Right lobe of liver (tissue), 6 donors: ENCODE measurements at places on chromosomes 13 and 19. TPM values are rescaled to one million over a fixed set of nuclear protein-coding genes. Genes with fewer than 3 reads are reported as not detected.

- no peak for DNase-seq
- H3K27me3 ChIP-seq, result no peaks in the 10 kb centered on the region
- H3K4me3 ChIP-seq, result no peak overlapping the region
- no peaks in the 10 kb centered on the region for H3K36me3 ChIP-seq
These were observed 125.2 kb downstream of the TUBA3C start for GRCh38 chr13:19056355-19056880.

- peaks cover 17% of the 10 kb centered on the region for H3K36me3 ChIP-seq
- no peak overlapping the region for H3K27ac ChIP-seq
- no peak for DNase-seq
- H3K4me1 ChIP-seq, result peaks cover 15% of the 10 kb centered on the region
- no peak overlapping the region for H3K4me3 ChIP-seq
These were observed 33.0 kb downstream of the CRYL1 start for GRCh38 chr13:20492641-20493040.

- no peak for DNase-seq
- no peaks in the 10 kb centered on the region for H3K27me3 ChIP-seq
- H3K4me1 ChIP-seq, result no peaks in the 10 kb centered on the region
- no peak overlapping the region for H3K27ac ChIP-seq
These were observed 295.4 kb downstream of the SLITRK6 start for GRCh38 chr13:85503797-85504196.

DNA sequence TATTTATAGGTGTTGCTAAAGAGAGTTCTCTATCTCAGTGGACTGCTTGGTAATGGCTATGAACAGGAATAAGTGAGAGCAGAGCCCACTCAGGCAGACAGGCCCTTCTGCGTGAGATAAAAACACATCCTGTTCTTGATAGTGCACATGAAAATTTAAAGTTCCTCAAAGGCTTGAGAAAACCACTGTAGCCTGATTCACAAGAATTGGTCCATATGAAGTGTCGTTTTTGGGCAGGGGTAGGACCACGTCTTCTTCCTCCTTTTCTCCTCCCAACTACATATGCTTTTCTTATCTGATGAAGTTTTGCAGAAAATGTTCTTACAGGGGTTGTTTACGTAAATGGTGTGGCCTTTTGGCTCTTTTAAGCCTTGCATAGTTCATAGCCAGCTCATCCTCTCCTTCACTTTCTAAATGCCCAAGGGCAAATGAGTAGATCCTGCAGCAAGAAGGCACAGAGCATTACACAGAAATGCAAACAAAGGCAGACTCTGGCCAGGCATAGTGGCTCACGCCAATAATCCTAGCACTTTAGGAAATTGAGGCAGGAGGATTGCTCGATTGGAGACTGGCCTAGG, 53.8 kb downstream of the RNF6 start:
- no peak overlapping the region for H3K27ac ChIP-seq
- no peaks in the 10 kb centered on the region for H3K4me1 ChIP-seq
- no peaks in the 10 kb centered on the region for H3K27me3 ChIP-seq
- no peak for DNase-seq

DNA sequence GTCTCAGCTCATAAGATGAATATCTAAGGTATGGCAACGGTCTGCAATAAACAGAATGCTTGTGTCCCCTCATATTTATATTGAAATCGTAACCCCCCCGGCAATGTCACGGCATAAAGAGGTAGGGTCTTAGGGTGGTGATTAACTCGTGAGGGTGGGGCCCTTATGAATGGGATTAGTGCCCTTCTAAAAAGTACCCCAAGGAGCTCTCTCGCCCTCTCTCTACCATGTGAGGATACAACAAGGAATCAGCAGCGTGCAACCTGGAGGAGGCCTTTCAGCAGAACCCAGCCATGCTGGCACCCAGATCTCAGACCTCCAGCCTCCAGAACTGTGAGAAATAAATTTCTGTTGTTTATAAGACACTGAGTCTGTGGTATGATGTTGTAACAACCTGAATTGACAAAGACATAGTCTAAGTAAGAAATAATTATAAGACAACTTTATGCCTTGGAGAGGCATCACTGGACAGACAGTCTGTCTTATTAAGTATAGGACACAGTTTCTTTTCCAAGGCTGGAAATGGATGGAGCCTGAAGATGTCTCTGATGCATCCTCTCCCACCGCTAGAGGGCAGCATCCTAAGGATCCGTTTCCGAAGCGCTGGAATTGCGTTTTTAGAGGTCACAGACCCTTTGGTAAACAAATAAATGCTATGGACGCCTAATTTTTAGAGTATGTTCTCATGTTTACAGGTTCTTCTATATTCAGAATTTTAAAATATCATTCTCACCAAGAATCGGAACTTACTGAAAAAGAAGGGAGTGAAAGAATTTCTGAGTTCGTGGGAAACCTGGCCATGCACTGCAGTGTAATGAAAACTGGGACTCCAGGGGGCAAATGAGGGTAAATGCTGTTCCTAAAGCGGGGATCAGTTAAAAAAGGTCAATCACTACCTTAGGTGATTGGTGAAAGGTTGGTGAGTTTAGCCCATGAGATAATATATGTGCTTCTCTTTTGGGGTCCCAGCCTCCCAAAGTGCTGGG, 13.3 kb upstream of the LEUTX start:
- DNase-seq, result no peak
- no peaks in the 10 kb centered on the region for H3K4me1 ChIP-seq
- H3K27me3 ChIP-seq, result no peaks in the 10 kb centered on the region

- H3K4me3 ChIP-seq, result no peak overlapping the region
- H3K27ac ChIP-seq, result no peak overlapping the region
- no peak for DNase-seq
- no peaks in the 10 kb centered on the region for H3K36me3 ChIP-seq
These were observed 5.5 kb upstream of the ACP7 start for GRCh38 chr19:39078436-39079200.

GRCh38 chr13:50794226-50794625, 49.3 kb downstream of the DLEU7 start:
- no peak for DNase-seq
- H3K4me3 ChIP-seq, result no peak overlapping the region
- H3K27ac ChIP-seq, result no peak overlapping the region
- no peaks in the 10 kb centered on the region for H3K36me3 ChIP-seq
- no peaks in the 10 kb centered on the region for H3K27me3 ChIP-seq

DNA sequence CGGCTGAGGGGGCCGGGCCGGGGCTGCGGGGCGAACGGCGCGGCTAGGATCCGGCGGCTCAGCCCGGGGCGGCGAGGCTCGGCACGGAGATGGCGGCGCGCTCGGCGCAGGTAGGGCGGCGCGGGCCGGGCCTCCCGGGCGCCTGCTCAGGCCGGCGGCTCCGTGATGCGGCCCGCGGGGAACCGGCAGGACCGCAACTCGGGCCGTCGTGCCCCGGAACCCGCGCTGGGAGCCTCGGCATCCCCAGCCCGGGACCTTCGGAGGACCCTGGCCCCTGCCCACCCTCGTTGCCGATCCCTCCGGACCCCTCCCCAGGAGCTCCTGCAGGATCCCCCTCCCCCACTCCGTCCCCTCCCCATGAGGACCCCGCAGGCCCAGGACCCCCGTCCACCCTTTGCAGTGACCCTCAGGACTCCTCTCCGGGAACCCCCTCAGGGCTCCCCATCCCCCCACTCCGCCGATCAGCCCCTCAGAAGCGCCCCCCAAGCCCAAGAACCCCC, 304 bp downstream of the EVI5L start:
- no peaks in the 10 kb centered on the region for H3K36me3 ChIP-seq
- H3K27me3 ChIP-seq, result no peaks in the 10 kb centered on the region
- peak; percentile 67 for DNase-seq
- H3K4me1 ChIP-seq, result no peaks in the 10 kb centered on the region
- H3K4me3 ChIP-seq, result peak overlapping the region; percentile 55
- H3K27ac ChIP-seq, result no peak overlapping the region

- peak overlapping the region; percentile 29 for H3K27ac ChIP-seq
- no peaks in the 10 kb centered on the region for H3K27me3 ChIP-seq
- H3K4me3 ChIP-seq, result no peak overlapping the region
- no peak for DNase-seq
- no peaks in the 10 kb centered on the region for H3K36me3 ChIP-seq
- H3K4me1 ChIP-seq, result no peaks in the 10 kb centered on the region
These were observed 34.9 kb downstream of the DNAJC15 start for GRCh38 chr13:43058318-43058674.

DNA sequence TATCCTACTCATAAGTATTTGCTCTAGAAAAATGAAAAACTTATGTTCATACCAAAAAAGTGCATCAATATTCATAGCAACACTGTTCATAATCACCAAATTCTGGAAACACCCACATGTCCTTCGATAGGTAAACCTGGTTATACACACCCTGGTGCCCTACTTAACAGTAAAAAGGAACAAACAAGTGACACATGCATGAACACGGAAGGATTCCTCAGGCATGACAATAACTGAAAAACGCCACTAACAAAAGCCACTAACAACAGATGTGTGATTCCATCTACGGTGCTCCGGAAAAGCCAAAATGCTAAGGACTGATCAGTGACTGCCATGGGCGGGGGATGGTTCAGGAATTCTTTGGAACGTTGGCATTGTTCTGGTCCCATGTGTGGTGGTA, 65.5 kb downstream of the STK24 start:
- no peaks in the 10 kb centered on the region for H3K36me3 ChIP-seq
- no peak overlapping the region for H3K4me3 ChIP-seq
- no peak overlapping the region for H3K27ac ChIP-seq
- DNase-seq, result no peak
- peaks cover 29% of the 10 kb centered on the region for H3K4me1 ChIP-seq

- H3K36me3 ChIP-seq, result no peaks in the 10 kb centered on the region
- H3K4me3 ChIP-seq, result no peak overlapping the region
- no peaks in the 10 kb centered on the region for H3K27me3 ChIP-seq
These were observed 597.0 kb downstream of the UQCRFS1 start for GRCh38 chr19:28615966-28616365.

ZNF221 gene
- 1.5 TPM for total RNA-seq

PLPPR3 gene
- not detected for total RNA-seq

NCAN gene
- total RNA-seq, result not detected

PRTN3 gene
- total RNA-seq, result 2.9 TPM
